Activated naive CD4-positive, alpha-beta T cell treated with Interleukin-2 at 50 U/mL for 16 hours (primary cell): ENCODE measurements at places on chromosomes 4 and X.

- no peak for DNase-seq
Observed at GRCh38 chrX:15566244-15566643, 34.5 kb downstream of the ACE2 start.

- no peak for DNase-seq
Observed at GRCh38 chrX:9681011-9681410, 84.6 kb downstream of the GPR143 start.

GRCh38 chr4:3676196-3676595, 90.0 kb upstream of the ADRA2C start:
- DNase-seq: no peak

GRCh38 chr4:182143822-182144625, 99.2 kb upstream of the TENM3 start:
- DNase-seq: no peak

GRCh38 chr4:107856901-107857300, 32.2 kb downstream of the SGMS2 start:
- DNase-seq: no peak

DNA sequence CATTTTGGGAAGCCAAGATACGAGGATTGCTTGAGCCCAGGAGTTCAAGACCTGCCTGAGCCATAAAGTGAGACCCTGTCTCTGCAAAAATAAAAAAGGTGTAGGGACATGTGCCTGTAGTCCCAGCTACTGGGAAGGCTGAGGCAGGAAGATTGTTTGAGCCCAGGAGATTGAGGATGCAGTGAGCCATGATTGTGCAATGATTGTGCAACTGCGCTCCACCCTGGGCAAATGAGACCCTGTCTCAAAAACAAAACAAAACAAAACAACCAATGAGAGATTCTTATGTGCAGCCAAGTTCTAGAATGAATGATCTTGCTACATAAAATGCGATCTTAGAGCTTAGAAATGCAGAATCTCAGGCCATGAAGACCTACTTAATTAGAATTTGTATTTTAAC, 22.5 kb downstream of the SLC9B2 start:
- DNase-seq: no peak

DNA sequence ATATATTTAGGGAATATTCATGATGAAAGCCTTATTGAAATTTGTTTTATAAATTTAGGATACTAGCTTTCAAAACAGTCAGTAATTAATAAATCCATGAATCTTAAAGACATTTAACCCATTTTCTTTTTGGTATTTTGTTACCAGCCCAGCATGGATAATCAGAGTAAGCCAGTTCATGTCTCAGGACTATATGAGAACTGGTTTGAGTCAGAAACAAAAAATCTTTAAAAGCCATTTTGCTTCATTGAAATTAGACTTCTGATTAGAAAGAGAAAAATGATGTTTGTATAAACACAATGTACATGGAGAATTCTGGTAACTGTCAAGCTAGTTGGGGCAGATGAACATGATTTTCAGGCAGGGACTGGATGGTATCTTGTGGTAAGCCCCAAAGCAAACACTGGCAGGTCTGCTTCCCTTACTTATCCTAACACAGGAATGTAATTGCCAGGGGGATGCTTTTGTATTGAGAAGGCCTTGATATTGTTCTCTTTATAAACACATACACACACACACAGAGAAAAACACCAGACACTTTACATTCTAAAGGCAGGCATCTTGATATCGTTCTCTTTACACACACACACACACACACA, 9.4 kb downstream of the ARHGAP10 start:
- no peak for DNase-seq

GRCh38 chr4:66223068-66223703, 552.9 kb upstream of the EPHA5 start:
- no peak for DNase-seq

DNA sequence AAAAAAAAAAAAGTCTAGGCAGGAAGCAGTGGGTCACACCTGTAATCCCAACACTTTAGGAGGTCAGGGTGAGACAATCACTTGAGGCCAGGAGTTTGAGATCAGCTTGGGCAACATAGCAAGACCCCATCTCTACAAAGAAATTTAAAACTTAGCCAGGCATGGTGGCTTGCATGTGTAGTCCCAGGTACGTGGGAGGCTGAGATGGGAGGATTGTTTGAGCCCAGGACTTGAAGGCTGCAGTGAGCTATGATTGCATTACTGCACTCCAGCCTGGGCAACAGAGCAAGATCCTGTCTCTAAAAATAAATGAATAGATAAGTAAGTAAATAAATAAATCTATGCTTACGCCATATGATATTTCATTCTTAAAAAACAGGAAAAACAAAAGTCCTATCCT, 65.3 kb downstream of the DHRSX start:
- no peak for DNase-seq

DNA sequence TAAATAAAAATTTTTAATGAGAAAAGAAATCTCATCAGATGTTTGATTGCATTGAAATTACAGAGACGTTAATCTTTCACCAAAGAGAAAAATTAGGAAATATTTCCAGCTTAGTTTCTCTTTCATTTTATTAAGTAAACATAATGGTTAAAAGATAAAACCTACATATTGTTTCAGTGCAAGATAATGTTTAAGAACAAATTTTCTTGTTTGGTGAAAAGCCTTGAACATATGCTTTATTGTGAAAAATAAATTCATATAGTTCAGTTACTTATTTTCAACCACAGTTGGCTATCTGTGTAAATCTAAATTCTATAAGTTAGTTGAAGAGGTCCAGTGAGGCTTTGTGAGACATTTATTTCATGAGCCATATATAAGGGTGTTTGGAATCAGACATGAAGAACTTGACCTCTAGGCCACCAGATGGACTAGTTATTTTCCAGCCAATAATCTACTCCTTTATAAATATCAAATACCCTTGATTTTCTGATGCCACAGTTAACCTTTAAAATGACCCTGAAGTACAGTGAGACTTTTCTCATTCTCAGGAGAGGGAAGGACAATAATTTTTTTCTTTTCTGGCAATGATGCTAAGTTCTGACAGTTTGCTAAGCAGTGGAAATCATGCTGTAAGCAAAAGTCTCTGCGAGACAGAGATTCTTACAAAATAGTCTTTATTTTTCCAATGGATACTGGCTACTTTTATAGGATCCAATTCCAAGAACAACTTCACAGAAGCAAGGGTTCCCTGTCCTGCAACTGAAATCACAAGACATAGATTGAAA, 2.5 kb downstream of the ARSJ start:
- DNase-seq: no peak

DNA sequence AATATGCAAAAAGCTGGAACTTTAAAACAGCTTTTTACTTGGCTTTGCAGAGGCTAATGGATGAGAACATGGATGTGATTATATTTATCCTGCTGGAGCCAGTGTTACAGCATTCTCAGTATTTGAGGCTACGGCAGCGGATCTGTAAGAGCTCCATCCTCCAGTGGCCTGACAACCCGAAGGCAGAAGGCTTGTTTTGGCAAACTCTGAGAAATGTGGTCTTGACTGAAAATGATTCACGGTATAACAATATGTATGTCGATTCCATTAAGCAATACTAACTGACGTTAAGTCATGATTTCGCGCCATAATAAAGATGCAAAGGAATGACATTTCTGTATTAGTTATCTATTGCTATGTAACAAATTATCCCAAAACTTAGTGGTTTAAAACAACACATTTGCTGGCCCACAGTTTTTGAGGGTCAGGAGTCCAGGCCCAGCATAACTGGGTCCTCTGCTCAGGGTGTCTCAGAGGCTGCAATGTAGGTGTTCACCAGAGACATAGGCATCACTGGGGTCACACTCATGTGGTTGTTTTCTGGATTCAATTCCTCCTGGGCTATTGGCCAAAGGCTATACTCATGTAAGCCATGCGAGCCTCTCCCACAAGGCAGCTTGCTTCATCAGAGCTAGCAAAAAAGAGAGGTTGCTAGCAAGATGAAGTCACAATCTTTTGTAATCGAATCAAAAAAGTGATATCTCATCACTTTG, 15.6 kb downstream of the TLR8 start:
- DNase-seq: no peak
